Type B pancreatic cell (in vitro differentiated cells): ENCODE measurements at places on chromosomes 7 and 10.

- DNase-seq: no peak
- H3K4me1 ChIP-seq: no peaks in the 10 kb centered on the region
- H3K27ac ChIP-seq: no peak overlapping the region
- H3K27me3 ChIP-seq: peaks cover 15% of the 10 kb centered on the region
- H3K36me3 ChIP-seq: no peaks in the 10 kb centered on the region
Observed at GRCh38 chr10:86064219-86064618, 302.4 kb downstream of the GRID1 start.

DNA sequence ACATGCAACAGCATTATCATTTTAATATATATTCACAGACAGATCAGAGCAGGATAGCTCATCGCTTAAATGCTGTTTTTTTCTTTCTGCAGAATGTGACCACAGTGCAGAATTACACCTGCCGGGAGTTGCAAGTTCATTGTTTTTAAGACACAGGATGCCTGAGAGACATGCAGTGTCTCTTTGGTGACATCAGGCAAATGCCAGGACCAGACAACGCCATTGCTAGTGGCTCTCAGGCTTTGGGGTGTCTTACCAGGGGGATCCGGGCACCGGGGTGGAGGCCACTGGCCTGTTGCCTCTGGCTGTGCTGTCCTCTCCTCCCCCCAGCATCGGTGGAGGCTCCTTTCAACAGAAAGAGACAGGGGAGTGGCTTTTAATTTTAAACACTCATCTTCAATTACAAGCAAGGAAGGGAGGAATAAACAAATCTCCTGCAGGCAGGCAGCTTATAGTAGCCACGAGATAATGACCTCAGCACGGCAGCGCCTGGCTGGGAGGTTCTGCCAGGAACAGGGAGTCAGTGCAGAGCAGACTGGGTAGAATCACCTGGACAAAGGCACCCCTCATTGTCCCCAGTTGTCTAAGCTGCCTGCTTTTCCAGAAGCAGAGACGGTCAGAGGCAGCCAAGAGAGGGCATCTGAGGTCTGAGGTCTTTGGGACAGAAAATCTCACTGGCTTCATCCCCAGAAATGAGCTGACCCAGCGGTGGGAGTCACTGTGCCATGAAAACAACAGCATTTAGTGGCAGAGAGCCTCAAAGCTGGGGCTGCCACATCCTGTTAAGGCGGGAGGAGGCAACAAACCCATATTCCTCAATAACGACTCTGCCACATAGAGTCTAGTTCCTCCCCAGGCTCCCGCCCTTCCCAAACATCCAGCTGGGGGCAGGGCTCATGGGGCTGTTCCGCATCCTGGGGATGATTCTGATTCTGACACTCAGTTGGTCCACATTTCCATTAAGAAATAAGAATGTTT lies 148.4 kb downstream of the TCERG1L start:
- no peak overlapping the region for H3K4me3 ChIP-seq
- H3K27ac ChIP-seq: no peak overlapping the region
- peaks cover 2% of the 10 kb centered on the region for H3K27me3 ChIP-seq
- DNase-seq: no peak
- no peaks in the 10 kb centered on the region for H3K36me3 ChIP-seq

DNA sequence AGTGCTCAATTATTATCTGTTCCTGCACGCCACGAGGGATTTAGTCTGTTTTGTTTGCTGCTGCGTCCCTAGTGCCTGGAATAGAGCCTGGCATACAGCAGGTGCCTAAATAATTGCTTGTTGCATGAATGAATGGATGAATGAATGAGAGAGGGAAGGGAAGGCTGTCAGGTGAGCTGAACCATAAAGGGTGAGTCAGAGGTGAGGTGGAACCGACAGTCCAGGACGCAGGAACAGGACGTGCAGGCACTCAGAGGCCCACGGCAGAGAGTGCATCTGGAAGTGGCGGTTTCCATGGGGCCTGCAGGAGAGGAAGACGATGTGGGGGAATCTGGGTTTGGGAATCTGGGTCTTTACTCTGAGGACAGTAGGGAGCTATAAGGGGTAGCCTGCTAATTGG lies 17.7 kb upstream of the PPIF start:
- H3K27ac ChIP-seq: no peak overlapping the region
- H3K4me3 ChIP-seq: no peak overlapping the region
- no peaks in the 10 kb centered on the region for H3K4me1 ChIP-seq

GRCh38 chr10:13331646-13332045 lies 16.4 kb downstream of the SEPHS1 start:
- peaks cover 35% of the 10 kb centered on the region for H3K36me3 ChIP-seq
- DNase-seq: no peak
- H3K4me1 ChIP-seq: no peaks in the 10 kb centered on the region
- no peaks in the 10 kb centered on the region for H3K27me3 ChIP-seq

DNA sequence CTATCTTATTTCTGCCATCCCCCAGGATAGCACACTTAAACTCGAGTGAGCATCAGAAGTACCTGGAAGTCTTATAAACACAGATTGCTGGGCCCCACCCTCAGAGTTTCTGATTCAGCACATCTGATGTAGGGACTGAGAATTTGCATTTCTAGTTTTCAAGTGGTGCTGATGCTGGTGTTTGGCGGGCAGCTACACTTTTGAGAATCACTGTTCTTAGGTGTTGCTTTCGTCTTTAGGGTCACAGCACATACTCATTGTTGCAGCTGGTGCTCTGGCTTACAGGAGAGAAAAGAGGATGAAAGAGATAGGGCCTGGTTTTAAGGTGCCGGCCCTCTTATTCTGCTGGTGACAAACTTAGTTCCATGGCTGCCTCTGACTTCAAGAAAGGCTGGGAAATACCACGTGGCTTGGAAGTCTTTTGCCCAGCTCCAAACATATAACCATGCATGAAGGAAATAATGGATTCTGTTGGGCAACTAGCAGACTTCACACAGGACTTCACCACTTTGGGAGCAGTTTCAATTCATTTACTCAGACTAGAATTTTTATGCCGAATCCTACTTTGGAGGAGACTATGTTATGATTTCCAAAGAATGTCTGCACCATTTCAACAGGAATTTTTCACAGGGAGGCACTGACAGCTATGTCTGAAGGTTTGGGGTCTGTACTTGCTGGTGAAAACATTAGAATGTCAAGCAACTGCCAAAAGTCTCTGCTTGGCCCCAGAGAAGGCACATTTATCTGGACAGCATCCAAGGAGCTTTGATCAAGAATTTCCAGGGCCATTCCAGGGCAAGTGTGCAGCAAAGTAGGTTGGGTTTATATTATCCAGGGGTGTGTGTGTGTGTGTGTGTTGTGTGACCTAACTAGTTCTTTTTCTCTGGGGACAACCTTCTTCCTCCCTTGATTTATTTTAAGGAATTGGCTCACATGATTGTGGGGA lies 6.9 kb upstream of the MINDY4 start:
- H3K4me3 ChIP-seq: no peak overlapping the region
- no peak for DNase-seq
- no peak overlapping the region for H3K27ac ChIP-seq
- H3K4me1 ChIP-seq: peaks cover 6% of the 10 kb centered on the region
- H3K36me3 ChIP-seq: no peaks in the 10 kb centered on the region

DNA sequence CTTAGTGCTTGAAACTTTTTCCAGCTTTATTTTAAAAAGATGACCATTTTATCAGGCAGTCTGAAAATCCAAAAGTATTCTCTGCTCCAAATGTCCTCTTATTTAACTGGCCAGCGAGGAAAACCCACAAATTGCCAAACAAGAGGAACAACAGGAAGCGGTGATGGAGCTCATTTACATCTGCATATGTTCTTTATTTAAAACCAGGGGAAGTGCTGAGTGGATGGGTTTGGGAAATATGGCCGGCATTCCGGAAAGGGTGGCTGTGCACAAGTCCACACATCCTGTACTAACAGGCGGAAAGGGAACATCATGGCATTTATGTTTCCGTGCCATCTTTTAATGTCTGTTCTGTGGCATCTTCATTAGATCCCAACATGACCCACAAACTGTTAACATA lies 974.5 kb downstream of the LRMDA start:
- H3K4me3 ChIP-seq: no peak overlapping the region
- no peaks in the 10 kb centered on the region for H3K27me3 ChIP-seq
- no peak overlapping the region for H3K27ac ChIP-seq
- H3K36me3 ChIP-seq: no peaks in the 10 kb centered on the region

DNA sequence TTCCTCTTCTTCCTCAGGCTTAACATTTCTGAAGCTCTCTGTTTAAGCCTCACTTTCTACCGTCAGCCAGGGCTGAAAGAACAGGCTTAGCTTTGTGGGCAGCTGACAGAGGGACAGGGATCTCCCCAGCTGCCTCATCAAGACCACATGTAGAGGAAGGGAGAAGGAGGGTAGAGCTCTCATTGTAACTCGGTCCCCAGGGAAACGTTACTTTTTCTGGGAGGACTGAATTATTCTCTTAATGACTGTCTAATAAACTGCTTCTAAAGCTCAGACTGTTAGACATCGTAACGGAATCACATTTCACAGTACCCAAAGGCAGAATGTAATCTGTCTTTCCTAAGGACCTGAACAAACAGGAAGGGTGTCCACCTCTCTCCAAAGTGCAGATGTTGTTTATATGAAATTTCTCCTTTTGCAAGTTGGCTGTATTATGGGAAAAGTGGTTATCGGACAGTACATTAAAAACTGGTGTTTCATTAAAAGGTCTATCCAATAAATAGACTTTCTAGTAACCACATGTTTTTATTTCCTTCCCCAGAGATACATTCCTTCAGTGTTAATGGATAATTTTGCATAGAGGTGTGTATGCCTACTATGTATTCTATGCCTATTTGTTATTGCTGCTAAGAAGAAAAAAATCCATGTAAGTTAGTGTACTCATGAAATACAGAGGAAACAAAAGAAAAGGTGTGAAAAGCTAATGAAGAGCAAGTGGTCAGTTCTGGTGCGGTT lies 144.2 kb downstream of the CTTNBP2 start:
- peaks cover 37% of the 10 kb centered on the region for H3K36me3 ChIP-seq
- no peak for DNase-seq
- no peaks in the 10 kb centered on the region for H3K27me3 ChIP-seq
- H3K4me1 ChIP-seq: peaks cover 41% of the 10 kb centered on the region
- H3K27ac ChIP-seq: no peak overlapping the region

DNA sequence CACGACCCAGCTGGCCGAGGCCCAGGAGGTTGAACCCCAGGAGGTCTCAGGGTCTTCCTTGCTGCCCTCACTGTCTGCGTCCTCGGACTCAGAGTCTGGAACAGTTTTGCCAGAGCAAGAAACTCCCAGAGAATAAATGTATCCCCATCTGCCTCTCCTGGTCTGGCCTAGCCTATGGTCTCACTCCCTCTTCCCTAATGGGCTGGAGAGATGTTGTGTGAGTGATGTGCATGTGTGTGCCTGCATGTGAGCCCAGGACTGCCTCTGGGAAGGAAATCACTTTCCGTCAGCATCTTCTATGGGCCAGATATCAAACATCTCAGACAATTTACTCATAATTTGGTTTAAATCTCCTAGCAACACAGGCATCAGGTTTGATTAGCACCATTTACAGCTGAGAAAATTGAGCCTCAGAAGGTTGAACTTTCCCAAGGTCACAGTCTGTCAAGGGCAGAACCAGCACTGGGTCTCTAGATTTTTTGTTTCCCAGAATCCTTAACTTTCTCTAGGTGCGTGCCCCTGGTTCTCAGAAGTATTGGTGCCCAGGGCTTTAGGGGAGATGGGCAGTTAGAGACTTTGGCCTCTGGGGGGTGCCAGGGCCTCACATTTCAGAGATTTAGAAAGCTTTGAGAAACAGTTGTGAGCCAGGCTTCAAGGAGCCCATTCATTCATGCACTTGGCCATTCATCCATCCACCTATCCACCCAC lies 4.9 kb downstream of the TMEM270 start:
- peaks cover 7% of the 10 kb centered on the region for H3K4me1 ChIP-seq
- DNase-seq: no peak
- H3K4me3 ChIP-seq: no peak overlapping the region
- H3K36me3 ChIP-seq: no peaks in the 10 kb centered on the region
- no peak overlapping the region for H3K27ac ChIP-seq
- H3K27me3 ChIP-seq: no peaks in the 10 kb centered on the region
